ENCODE measurements at places on chromosomes 11 and 22.
A peak's percentile ranks its signal among the peaks of the same experiment; 100 is the strongest.

- DNase-seq: no peak
These were observed 6.5 kb upstream of the ALDH3B2 start for GRCh38 chr11:67680696-67681470.

DNA sequence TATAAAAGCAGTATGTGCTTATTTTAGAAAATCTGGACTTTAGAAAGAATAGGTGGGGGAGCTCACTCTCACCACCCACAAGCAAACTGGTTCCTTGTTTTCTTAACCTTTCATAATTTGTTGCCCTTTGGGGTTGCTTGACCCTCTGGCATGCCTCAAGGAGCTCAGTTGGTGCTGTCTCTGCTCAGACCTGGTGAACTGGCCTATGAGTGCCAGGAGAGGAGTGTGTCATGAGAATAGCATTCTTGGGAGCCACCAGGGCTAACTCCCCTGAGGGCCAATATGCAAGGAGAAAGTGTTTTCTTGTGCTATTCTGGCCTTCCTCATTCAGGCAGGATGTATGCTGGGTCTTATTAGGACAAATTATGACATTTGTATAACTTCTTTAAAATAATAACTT is 21.0 kb upstream of the AMOTL1 start:
- DNase-seq: no peak

DNA sequence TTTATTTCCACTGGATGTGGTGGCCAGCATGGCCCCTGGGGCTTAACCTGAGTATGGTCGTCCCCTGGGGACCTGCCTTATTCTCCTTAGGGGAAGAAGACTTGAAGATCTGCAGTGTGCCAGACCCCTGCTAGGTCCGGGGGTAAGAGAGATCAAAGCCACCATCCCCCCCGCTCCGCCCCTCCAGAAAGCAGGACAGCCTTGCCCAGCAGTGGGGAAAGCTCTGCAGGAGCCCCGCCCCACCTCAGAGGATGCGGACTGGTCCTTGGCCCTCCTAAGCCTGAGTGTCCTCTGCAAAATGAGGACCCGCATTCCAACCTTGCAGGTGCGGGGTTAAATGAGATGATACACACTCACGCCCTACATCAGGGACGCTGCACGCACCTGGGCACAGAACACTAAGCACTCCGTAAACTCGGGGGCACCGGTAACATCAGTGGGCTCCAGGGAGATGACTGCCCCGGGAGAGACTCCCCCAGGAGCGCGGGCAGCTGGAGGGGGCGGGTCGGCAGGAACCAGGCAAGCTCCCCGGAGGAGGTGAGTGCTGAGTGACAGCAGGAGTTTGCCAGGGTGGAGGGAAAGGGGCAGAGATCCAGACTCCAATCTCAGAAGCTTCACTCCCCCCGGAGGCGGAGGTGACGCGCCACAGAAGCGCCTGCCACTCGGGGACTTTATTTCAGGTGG is 564 bp upstream of the ANO1 start:
- peak; percentile 48 for DNase-seq

DNA sequence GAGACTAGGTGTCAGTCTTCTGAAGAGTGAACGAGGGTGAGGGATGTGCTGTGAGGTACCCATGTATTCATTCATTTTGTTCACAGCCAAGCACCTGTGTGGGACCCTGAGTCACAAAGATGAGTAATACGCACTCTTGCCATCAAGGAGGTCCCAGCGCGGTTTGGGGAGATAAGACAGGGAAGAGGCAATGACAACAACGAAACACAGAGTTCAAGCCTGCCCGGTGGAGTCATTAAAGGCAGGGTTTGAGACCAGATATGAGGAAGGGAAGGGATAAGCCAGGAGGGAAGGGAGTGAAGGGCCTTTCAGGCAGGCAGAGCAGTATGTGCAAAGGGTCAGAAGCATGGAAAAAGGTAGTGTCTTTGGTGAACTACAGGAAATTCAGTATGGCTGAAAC is 4.6 kb downstream of the DCHS1 start:
- no peak for DNase-seq

DNA sequence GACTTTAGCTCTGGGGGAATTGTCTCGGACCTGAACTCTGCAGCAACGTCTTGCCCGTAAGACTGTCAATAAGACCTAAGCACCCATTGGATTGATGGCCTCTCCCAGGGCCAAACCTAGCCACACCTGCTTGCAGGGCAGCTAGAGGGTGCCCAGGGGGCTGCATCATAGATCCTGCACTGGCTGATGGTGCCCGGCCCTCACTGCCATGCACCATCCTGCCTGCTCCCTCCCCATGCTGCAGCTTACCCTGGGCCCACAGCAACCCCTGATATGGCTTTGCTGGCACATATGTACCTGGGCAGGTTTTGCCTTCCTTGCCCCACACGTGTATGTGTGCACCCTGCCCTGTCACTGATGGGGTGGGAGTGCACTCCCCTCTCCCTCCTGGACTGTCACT is 8.9 kb upstream of the BBOX1 start:
- DNase-seq: no peak

DNA sequence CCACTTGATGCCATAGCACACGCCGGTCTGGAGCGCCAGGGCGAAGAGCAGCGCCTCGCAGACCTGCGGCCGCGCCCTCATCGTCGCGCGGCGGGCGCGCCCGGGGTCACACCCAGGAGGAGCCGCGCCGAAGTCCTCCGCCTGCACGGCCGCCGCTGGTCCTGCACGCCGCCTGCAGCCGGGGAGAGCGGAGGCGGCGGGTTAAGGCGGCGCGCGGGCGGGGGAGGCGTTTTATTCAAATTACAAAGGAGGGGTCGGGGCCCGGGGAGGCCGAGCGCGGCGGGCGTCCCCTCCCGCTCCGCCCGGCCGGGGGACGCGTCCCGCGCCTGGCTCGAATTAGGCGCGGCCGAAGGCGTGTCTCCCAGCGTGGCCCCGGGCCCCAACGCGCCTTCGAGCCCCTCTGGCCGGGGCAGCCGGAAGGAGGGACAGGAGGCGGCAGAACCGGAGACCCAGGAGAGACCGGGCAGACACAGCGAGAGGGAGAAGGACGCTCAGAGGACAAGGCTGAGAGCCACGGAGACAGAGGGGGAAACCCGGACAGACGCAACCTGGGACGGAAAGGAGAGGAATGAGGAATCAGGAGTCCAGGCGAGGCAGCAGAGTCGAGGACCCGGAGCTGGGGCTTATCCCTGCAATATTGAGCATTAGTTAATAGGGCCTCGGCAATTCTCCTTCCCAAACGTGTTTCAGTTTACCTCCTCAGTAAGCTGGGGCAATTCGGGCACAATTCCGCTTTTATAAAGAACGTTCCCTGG is at the start of gene WNT11:
Gene WNT11 (minus strand): TSS at position 176 of the 755 bp plus-strand sequence. CDS start 95 bp downstream, at position 81.
- DNase-seq: peak; percentile 73
